ENCODE measurements at places on chromosomes 6 and 20.

- DNase-seq = no peak
Measured at GRCh38 chr20:49747707-49748524, 34.2 kb upstream of the B4GALT5 start.

DNA sequence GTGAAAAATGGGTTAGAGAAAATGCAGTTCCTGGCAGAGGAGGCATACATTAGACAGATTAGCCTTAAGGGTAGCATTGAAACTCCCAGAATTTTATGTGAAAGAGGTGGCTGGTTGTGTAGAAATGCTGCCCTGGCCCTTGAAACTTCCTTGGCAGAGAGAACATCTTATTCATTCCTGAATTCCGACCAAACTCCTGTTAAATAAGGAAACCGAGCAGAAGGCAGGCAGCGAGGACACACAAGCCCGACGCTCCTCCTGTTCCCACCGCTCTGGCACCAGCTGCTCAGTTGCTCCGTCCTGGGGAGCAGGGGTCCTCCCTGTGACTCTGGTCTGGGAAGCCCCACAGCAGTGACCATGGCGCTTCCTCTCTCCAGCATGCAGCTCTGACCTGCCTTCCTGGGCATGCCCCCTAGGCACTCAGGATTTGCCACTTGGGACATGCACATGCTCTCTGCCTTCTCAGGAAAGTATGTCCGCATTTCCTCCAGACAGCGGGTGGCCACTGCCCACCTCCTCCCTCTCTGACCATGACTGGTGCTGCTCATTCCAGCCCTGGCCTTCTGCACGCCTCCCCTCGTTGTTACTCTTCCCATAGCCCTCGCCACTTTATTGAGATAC is 35.2 kb upstream of the CLDN20 start:
- no peak for DNase-seq

GRCh38 chr20:56554869-56555268 is 21.8 kb downstream of the FAM209B start:
- no peak for DNase-seq

DNA sequence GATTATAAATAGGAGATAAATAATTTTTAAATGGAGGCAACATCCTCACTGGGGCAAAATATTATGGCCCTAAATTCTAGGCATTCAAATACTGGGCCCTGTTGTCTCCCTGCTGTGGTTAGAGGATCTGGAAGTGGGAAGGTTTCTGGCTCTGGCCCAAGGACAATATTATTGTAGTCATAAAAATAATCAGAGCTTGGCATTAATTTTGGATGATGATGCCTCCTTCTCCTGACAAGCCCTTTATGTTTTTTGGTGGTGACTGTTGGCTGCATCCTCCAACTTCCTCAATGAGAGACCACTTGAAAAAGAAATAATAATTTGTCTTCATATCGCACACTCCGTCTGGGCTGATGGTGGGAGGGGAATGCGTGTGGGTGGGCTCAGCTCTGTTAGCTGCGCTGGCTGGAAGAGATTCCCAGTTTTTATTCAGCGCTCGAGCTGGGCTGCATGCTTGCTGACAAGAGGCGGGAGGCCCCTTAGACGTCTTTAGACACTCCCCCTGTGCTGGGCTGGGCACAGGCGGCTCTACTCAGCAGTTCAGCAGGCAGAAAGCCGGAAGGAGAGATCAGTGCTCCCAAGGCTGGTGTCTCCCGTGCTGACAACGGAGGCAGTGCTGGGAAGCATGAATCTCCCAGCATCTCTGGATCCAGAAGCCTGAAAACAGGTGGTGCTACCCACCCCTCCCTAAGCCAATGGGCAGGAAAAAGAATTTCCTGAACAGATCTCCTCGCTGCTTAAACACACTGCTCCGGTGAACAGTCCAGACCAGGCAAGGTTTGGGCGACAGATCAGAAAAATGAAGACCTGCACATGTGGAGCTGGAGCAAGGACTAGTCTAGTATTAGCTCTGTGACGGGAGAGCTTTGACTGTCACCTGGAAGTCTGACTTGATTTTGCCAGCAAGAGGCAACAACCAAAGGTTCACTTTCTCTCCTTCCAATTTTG is 97.7 kb downstream of the SYCP2 start:
- DNase-seq = no peak

- DNase-seq = no peak
Measured at GRCh38 chr6:147213772-147214171, 9.6 kb downstream of the STXBP5 start.

GRCh38 chr6:156808287-156808686 is 31.1 kb downstream of the ARID1B start:
- no peak for DNase-seq

- no peak for DNase-seq
Measured at GRCh38 chr6:54876365-54876764, 29.8 kb downstream of the FAM83B start.

DNA sequence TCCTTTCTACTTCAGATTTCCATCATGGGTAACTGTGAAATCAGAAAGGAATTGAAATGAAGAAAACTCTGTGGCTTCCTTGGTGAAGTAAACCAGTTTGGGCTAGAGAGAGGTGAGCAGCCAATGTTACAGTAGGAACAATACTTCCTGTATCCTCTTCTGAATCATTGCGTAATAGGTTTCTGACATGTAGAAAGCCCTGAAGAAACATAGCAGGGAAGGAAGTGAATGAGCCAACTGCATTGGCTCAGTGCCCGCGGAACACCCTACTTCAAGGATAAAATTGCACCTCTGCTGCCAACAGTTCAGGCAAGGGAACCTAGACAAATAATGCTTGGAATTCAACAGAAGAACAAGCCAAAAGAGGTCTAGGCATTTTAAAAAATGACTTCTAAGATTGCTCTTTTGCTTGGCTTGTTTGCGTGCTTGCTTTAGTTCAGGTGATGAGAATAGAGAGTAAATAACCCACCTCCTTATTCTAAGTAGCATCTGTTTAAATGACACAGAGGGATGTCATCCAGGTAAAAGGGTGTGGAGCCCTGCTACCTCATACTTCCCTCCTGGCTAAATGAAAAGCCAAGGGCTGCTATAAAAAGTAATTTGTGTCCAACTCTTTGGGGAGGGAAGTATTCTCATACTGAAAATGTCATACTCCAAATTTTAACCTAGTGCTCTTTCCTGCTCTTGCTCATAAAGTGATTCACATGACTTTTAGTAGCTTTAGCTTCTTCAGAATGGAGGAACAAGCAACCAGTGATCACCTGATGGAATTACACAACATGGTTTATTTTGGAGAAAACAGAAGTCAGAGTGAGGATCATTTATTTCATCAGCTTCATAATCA is 30.0 kb upstream of the AKIRIN2 start:
- DNase-seq = no peak

DNA sequence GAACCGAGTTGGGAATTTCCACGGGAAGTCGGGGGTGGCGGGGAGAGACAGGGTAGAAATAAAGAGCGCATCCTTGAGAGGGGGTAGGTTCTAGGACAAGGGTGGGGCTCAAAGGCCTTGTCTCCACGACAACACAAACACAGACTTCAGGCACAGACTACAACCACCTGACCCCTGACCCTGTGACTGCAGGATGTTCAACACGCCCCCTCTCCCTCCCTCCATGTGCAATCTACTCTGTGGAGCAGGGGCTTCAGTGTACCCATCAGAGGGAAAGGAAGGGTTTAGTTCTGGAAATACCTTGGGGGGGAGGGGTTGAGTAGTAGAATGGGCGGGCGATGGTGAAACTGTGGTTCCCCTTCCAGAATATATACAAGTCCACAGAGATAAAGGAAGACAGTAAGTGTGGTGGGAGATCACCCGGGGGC is 651 bp upstream of the TAPBP start:
- peak; percentile 42 for DNase-seq

- no peak for DNase-seq
Measured at GRCh38 chr6:168133687-168134559, 54.9 kb upstream of the FRMD1 start.

DNA sequence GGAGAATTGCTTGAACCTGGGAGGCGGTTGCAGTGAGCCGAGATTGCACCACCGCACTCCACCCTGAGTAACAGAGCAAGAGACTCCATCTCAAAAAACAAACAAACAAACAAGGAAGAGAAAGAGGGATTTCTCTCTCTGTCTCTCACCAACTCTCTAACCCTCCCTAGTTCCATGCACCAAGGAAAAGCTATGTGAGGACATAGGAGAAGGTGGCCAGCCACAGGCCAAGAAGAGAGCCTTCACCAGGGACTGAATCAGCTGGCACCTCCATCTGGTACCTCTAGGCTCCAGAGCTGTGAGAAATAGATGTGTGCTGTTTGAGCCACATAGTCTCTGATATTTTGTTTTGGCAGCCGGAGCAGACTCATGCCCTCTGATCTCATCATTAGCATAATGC is 9.0 kb upstream of the FAM110A start:
- no peak for DNase-seq

DNA sequence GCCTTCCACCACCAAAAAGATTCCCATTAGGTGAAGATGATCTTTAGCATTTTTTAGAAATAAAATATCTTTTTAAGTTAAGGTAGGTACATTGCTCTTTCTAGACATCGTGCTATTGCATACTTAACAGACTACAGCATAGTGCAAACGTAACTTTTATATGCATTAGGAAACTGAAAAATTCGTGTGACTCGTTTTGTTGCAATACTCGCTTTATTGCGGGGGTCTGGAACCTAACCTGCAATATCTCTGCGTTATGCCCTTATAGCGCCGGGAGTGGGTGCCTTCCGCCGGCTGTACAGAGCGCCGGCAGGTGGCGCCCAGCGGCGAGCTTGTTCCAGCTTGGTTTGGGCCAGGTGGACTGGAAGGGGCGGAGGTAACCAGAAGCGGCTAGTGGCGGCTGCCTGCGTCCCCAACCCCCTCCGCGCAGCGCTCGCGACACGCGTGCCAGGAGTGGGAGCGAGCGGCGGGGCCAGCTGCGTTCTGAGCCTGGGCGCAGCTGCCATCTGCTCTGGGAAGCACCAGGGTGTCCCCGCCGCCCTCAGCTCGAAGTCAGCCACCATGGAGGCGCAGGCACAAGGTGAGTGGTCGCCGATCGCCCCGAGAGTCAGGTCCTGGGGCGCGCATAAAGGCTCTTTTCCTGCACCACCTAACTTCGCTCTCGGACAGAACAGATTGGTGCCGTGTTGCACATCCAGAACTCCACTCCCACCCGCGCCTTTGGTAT is at the start of gene TPD52L1:
TPD52L1 (plus strand) TSS at position 383 of the 727 bp plus-strand sequence; CDS start at position 562, 179 bp downstream.
- peak; percentile 18 for DNase-seq

- no peak for DNase-seq
Measured at GRCh38 chr20:24892931-24893330, 56.1 kb upstream of the CST7 start.

GRCh38 chr20:19549896-19550295 is 208.2 kb upstream of the RIN2 start:
- DNase-seq = no peak

DNA sequence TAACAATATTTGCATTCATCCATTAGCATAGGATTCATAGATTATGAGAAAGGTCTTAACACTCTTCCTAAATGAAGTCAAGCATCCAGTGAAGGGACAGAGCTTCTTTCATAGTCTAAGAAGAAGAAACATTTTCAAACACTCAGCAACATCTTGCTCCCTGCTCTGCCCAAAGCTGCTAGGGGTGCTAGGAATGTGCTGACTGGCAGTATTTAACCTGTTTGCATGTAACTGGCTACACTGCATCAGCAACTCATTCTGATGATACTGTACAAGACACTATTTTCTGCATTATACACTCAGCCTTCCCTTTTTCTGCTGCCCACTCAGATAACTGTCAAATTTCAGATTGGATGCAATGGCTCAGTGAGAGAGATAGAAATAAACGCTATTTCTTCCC is 495.1 kb upstream of the ARID1B start:
- DNase-seq = no peak

GRCh38 chr6:56716229-56716628 is 73.5 kb upstream of the DST start:
- no peak for DNase-seq

DNA sequence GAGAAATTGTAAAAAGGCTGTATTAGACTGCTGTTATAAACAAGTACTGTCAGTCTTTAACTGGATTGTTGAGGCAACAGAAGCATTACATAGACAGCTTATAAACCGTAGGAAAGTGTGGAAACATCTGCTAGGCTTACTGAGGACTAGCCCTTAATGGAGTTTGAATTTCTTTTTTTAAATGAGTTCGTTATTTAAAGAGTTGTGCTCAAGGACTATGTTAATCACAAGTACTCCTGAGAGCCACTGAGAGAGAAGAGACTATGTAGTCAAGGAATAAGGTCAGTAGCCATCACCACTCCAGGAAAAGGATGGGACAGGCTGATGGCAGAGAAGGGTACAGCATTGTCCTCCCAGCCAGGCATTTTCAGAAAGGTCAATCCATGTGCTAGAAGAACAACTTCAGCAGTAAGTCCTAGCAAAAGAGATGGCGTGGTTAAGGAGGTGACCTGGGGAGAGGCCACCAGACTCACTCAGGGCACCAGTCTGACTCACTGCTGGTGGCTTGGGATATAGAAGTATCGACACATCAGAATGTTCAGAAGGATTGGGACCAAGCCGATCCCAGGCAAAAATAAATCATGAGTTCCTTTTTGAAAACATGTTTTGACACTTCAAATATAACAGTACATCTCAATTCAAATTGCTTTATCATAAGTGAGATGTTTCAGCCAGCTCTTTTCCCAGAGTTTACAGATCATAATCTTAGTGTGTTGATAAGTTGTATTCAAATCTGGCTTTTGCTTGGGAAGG is 6.4 kb downstream of the RPS12 start:
- DNase-seq = no peak

DNA sequence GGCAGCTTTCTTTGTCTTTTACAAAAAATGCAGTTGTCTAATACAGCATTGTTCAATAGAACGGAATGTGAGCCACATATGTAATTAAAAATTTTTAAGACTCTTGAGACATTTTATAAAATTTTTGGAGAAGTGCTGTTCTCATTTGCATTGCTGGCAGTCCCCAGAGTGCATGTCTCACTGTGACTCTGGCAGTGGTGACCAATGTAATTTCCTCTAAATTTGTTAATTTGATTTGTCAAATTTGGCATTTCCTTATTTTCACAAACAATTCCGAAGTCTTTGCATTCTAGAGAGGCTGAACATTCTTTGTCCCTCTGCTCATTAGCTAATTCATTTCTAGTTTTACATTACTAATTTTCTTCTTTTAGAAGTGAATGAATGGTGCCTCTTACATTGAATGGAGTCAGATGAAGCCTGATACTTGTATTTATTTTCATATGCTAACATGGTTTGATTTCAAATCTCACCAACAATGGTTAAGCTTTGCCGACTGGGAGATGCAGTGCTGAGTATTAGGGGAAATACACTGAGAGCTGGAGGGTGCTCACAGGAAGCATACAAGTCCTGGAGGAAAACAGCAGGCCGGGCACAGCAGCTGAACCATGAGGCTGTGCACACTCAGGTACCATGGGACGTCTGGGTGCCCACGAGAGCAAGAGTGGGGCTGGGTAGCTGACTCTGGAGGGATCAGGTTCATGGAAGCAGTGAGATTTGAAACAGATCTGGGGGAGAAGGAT is 68.5 kb upstream of the ARMC2 start:
- no peak for DNase-seq

- DNase-seq = no peak
Measured at GRCh38 chr6:12818324-12818723, 101.8 kb downstream of the PHACTR1 start.

Measured in stimulated activated CD4-positive, alpha-beta T cell treated with anti-CD3 and anti-CD28 coated beads, Interleukin-1b, Interleukin-23, amount 100 ng/mL, for 1 hour (primary cell).